Immature natural killer cell (primary cell): ENCODE measurements at places on chromosomes 3 and 15. TPM values are rescaled to one million over a fixed set of nuclear protein-coding genes. Genes with fewer than 3 reads are reported as not detected.

TMIE gene
- not detected for polyA plus RNA-seq

EXD1 gene
- not detected for polyA plus RNA-seq

LEKR1 gene
- 2.1 TPM for polyA plus RNA-seq

CD86 gene
- polyA plus RNA-seq, result 1.1 TPM

ITIH1 gene
- polyA plus RNA-seq, result not detected

IGF1R gene
- polyA plus RNA-seq, result 4.7 TPM

FAM81A gene
- 0.94 TPM for polyA plus RNA-seq

GOLGA8R gene
- 0.70 TPM for polyA plus RNA-seq

ATP13A5 gene
- polyA plus RNA-seq, result not detected

TMEM207 gene
- not detected for polyA plus RNA-seq

CHRNA5 gene
- polyA plus RNA-seq, result 0.53 TPM

ZNF619 gene
- polyA plus RNA-seq, result 4.7 TPM

CACNA2D3 gene
- 0.77 TPM for polyA plus RNA-seq

GP5 gene
- 0.37 TPM for polyA plus RNA-seq

SFMBT1 gene
- 12.9 TPM for polyA plus RNA-seq

ADAMTSL3 gene
- not detected for polyA plus RNA-seq

ATP13A4 gene
- not detected for polyA plus RNA-seq

C3orf38 gene
- 29.6 TPM for polyA plus RNA-seq

STRA6 gene
- not detected for polyA plus RNA-seq

TMEM108 gene
- polyA plus RNA-seq, result not detected

CORO2B gene
- not detected for polyA plus RNA-seq

CKMT1A gene
- polyA plus RNA-seq, result not detected

PLSCR2 gene
- polyA plus RNA-seq, result not detected

TMCO5A gene
- not detected for polyA plus RNA-seq

XIRP1 gene
- 0.27 TPM for polyA plus RNA-seq

MINAR1 gene
- polyA plus RNA-seq, result not detected
